ENCODE measurements at places on chromosomes 12 and 14.

DNA sequence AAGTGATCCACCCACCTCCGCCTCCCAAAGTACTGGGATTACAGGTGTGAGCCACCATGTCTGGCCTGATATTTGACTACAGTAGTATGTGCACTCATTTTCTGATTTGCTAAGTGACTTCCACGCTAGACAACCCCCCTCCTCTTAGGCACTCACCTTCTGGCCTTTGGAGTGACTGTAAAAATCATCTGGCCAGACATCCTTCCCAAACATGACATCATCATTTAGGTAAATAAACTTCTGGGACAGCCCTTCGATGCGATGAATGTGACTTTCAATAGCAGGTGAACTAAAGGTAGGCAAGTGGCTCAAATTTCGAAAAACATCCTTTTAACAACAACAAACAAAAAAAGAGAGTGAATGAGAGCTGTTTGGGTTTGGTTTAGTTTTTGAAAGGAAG is 30.6 kb upstream of the SYCP3 start:
- DNase-seq, result no peak

DNA sequence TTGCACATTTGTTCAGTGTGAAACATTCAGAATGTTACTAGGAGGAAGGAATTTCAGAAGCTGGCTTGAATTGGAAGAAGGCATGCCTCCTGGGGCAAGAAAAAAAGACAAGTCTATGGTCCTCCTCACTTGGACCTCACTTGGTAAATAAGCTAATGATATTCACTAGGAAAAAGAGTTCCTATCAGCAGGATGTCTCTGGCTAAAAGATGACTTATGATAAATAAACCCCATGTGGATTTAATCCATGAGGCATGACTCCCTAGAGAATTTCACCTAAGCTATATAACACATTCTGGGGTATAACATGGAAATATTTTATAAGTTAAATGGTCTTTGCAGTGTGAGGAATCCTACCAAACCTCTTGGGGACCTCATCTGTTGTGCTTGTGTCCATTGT is 199.9 kb downstream of the LRIG3 start:
- DNase-seq, result no peak

- no peak for DNase-seq
Observed at GRCh38 chr14:70677341-70677740, 35.6 kb downstream of the TTC9 start.

DNA sequence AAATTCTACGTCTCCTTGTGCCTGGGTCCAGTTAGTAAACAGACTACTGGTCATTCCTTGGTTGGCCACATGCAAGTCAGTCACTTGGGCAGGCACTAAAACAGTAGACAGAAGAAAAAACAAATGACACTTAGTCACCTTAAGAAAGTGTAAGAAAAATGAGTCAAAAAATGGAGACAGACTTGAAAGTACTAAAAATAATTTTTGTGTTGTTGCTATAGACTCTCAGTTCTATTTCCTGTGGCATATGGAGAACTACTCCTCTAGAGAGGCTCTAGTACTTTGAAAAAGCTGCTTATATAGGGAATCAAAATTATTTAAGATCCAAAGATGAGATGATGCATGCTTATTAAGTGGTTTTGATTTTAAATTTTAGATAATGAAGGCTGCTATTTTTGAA is 56.0 kb downstream of the PTPRB start:
- no peak for DNase-seq

DNA sequence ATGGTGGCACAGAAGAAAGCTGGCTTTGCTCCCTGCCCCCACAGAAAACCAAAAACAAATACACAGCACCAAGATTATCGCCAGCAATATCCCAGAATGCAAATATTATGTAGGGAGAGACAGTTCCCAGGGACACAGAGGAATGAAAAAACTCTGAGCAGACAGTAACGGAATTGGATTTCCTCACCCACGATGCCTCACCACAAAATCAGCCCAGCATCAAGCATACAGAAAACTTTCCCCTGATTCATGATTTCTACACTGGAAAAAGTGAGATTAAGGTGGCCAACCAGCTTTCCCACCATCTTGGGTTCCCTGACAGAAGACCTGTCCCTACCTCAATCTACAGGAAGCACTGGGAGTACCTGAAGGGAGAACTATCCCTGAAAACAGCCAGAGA is 36.6 kb downstream of the PARP11 start:
- no peak for DNase-seq

DNA sequence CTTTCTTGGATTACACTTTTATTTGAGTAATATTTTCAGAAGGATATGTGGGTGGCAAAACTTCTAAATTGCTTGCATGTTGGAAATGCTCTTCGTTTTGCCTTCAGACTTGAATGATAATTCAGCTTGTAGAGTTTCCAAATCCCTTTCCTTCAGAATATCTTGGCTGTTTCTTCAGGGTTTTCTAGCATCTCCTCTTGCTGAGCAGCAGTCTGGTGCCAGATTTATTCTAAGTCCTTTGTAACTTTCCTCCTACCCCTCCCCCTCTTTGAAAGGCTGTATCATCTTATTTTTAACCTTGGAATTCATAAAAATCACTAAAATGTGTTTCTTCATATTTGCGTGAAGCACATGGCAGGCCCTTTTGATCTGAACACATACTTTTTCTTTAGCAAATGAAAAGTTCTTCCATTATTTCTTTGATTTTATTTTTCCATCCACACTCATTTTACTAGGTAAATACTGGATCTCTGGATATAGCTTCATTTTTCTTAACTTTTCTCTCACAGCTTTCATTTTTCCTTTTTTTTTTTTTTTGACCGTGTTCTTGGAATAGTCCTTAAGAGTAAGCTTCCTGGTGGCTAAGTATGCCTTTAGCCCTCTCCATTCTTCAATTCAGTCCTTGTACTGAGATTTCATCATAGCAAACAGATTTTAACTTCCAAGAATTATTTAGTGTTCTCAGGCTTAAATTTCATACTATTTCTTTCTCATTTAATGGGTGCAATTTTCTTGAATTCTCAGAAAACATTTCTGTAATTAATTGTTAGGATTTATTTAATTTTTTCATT is 102.0 kb downstream of the SLC38A4 start:
- DNase-seq, result no peak

GRCh38 chr12:31984806-31985591 is 25.8 kb downstream of the RESF1 start:
- DNase-seq, result no peak
